SW 1271 (cell line): ENCODE measurements at places on chromosomes 11 and 22.

GRCh38 chr22:36015155-36015810 lies 13.3 kb downstream of the RBFOX2 start:
- DNase-seq, result no peak

DNA sequence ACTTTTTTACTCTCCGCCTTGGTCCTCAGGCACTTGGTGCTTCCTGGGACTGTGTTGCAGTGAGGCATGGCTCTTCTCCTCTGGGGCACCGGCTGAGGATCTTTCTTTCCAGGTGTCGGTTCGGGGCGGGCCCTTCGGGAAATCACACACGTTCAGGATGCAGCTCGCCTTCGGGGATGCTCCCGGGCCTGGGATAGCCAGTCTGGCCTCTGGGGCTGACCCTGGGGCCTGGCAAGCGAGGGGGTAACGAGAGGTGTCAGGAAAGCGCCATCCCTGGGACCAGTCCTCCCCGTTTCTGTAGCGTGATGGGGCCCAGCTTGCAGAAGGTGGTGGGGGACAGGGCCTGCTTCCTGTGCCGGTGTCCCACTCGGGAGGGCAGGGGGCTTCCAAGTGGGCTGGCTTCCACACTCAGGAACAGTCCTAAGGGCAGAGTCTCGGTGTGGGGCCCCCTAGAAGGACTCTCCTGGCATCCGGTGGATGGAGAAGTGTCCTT lies 53.6 kb downstream of the LRP5 start:
- DNase-seq, result no peak

DNA sequence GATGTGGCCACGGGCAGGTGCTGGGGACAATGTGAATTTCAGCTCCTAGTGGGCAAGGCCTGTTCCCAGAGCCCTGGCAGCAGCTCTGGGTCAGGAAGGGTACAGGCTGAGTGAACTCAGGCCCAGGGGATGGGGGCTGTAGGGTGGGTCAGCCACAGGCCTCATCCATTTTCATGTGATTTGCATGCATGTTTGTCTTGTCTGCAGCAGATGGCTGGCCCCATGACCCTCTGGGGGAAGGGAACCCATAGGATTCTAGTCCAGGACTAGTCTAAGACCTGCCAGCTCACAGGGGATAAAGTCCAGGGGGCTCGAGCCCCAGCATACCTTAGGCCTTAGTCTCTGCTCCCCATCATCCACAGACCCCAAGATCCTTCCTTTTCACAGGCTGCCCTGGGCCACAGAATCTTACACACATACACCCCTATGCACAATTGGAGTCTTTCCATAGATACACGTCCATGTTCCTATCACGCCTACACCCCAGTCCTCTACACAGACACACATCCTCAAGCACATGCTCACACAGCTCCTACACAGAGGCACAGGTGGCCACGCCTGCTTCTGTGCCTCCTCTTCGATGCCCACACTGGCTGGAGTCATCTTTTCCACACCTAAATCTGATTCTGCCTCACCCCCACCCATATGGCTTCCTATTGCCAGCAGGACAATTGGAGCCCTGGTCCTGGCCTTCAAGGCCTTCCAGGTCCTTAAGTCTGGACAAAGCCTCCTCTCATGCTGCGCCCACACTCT lies 25.7 kb downstream of the PDE2A start:
- no peak for DNase-seq

DNA sequence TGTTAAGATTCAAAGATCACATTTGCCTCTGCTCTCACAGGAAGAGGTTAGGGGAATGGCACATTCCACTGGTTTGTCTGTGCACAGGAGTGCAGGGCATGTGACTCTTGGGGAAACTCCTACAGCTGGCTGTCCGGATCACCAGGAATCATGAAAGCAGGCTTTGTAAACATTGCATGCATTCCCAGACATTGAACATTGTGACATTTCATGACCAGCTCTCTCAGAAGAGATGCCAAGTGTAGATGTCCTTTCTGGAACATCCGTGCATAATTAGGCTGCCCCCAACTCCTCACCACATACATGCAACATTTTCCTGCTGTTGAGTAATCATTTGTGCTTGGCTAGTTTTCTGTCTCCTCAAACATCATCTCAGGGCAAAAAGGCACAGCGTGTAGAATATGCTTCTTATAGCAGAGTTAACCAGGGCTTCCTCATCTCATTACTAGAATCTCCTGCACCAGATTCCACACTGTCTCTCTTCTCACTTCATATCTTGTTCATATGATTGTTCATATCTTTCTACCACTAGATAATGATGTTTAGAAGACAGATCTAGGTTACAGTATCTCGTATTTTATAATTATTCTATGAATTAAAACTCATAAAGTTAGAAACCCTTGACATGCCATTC lies 694.7 kb downstream of the NTM start:
- no peak for DNase-seq

GRCh38 chr11:113332638-113333329 lies 18.4 kb downstream of the TTC12 start:
- no peak for DNase-seq

DNA sequence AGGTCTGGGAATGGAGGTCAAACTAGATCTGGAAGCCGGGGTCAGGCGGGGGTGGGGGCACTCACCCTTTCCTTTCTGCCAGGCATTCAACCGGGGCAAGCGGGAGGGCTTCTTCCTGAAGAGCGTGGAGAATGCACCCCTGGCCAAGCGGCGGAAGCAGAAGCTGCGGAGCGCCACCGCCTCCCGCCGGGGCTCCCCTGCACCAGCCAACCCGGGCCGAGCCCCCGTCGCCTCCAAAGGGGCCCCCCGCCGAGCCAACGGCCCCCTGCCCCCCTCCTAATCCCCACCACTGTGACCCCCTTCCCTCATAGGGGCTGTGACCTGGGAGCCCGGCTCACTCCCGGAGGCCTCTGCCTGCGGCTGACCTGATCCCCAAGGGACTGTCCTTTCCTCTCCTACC lies 12.2 kb downstream of the RPS6KA4 start:
- no peak for DNase-seq

GRCh38 chr22:44119669-44120313 lies 60.9 kb upstream of the PARVG start:
- no peak for DNase-seq
